Inflammatory macrophage (primary cell): ENCODE measurements at places on chromosomes 2 and 18.

DNA sequence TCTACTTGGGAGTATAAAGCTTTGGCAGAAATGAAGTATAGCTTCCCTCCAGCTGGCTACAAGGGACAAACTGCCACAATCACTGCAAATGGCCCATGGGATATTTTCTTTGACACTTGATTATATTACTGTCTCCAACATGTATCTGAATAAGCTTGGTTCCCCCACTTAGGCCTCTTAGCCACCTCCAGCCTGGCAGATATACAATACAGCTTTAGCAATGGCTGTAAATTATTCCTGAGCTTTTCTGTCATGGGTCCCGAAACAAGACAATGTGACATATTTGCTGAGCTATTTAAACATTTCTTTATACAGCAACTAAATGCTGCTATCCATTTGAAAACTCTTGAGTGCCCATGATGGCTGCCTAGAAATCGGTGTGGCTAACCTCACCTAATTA is 406.2 kb downstream of the SUCLG1 start:
- no peak for DNase-seq

DNA sequence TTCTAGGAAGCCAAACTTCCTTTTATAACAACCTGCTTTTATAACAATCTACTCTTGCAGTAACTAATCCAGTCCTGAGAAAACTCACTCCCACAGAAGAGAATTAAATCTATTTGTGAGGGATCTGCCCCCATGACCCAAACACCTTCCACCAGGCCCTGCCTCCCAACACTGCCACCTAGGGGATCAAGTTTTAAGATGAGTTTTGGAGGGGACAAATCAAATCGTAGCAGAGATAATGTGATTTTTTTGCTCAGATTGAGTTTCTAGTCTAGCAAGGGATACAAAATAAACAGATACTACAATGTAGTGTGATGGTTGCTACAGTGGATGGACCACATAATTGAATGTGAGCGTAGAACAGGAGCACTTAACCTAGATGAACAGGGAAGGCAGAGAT is 52.2 kb downstream of the NCOA1 start:
- no peak for DNase-seq

- no peak for DNase-seq
Measured at GRCh38 chr2:195495351-195495750, 161.7 kb upstream of the SLC39A10 start.

- DNase-seq: no peak
Measured at GRCh38 chr2:230944123-230944653, 19.1 kb upstream of the GPR55 start.

GRCh38 chr2:186690786-186691185 is 3.1 kb upstream of the FAM171B start:
- DNase-seq: no peak

DNA sequence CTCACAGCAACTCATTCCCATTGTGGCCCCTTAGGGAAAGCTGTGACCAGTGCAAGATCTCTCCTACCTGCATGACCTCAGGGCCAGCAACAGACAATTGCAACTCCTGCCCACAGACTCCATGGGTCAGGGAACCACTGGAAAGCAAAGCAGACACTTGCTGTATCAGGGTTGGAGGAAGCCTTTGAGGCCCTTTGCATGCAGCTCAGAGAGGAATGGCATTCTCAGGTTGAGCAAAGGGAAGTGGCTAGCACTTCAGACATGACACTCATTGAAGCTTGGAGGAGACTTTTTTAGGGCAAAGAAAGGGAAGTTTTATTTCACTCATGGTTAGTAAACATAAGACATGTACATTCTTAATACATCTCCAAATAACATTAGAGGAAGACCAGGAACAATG is 22.1 kb downstream of the IL1F10 start:
- DNase-seq: peak; percentile 75

- DNase-seq: no peak
Measured at GRCh38 chr2:10197697-10198076, 75.1 kb downstream of the RRM2 start.

GRCh38 chr18:35386600-35387100 is 9.5 kb upstream of the ZNF396 start:
- DNase-seq: peak; percentile 82

DNA sequence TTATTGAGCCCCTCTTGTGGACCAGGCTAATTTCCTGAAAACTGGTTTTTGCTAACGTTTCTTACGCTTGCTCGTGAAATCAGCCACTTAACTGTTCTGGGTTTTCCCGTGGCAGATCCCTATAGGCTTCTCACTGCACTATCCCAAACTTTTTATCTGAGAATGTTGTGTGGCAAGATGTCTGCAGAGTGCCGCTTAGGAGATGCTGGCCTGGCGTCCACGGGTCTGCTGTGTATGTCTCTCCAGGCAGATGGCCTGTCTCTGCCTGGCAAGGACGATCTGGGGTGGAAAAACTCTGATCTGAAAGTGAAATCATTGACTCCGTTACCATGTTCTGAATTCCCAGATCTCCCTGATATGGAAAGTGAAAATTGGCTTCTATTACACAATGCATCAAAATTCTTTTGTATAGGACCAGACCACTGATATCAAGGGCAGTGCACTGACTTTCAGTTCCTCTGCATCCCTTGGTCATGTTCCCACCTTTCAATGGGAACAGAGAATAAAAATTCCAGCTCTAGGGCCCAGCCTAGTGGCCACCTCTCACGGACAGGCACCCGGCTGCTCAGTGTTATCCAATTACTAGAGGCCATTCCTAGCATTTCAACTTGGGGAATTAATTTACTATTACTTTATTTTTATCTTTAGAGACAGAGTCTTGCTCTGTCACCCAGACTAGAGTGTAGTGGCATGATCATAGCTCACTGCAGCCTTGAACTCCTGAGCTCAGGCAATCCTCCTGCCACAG is 154.6 kb downstream of the ACOXL start:
- DNase-seq: no peak

- DNase-seq: peak; percentile 13
Measured at GRCh38 chr2:164597983-164598382, 23.3 kb downstream of the GRB14 start.

- DNase-seq: no peak
Measured at GRCh38 chr2:182301093-182301492, 125.7 kb downstream of the PDE1A start.

GRCh38 chr2:20543469-20544152 is 96.7 kb downstream of the RHOB start:
- no peak for DNase-seq

DNA sequence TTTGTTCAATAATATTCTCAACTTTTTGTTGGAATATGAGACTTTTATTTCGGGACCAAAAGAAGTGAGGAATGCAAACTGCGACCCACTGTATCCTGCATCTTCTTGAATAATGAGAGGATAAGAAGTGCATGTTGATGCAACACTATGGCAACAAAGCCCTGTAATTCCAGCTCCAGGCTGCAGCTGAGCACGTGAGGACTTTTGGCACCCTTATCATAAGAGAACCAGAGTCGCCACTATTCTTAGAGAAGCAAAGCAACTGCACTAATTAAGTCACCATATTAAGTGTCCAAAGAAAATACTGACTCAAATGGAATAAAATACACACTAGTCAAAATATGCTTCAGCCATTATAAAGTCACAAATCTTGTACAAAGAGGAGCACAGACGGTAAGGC is 65.8 kb downstream of the FAM210A start:
- DNase-seq: no peak

GRCh38 chr18:11514267-11514666 is 95.1 kb upstream of the SLC35G4 start:
- DNase-seq: no peak

GRCh38 chr2:144015036-144015435 is 504.9 kb downstream of the ZEB2 start:
- DNase-seq: no peak

- no peak for DNase-seq
Measured at GRCh38 chr18:63374540-63374939, 7.5 kb upstream of the KDSR start.

GRCh38 chr2:219158586-219158985 is 2.0 kb downstream of the NHEJ1 start:
- no peak for DNase-seq

- DNase-seq: peak; percentile 52
Measured at GRCh38 chr2:189142893-189143759, 36.4 kb downstream of the COL5A2 start.

- no peak for DNase-seq
Measured at GRCh38 chr18:69220529-69220928, 180.2 kb upstream of the DOK6 start.

- DNase-seq: no peak
Measured at GRCh38 chr2:12555012-12555645, 161.6 kb upstream of the TRIB2 start.

DNA sequence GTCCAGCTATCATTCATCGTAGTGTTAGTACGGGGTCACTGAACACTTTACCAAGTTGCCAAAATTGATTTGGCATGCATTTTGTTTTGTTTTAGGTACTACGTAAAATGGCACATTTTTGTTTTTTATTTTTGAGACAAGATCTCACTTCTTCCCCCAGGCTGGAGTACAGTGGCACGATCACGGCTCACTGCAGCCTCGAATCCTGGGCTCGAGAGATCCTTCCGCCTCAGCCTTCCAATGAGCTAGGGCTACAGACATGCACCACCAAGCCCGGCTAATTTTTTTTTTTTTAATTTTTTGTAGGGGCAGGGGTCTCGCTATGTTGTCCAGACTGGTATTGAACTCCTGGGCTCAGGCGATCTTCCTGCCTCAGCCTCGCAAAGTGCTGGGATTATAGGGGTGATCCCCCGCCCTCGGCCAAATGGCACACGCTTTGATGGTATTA is 786 bp downstream of the TAF1B start:
- peak; percentile 11 for DNase-seq
